ENCODE measurements at places on chromosomes 4 and X.
A peak's percentile ranks its signal among the peaks of the same experiment; 100 is the strongest.

- no peak for DNase-seq
Measured at GRCh38 chr4:70280567-70280966, 38.2 kb downstream of the CSN3 start.

GRCh38 chr4:8328456-8328855 lies 58.9 kb downstream of the HTRA3 start:
- DNase-seq = no peak

DNA sequence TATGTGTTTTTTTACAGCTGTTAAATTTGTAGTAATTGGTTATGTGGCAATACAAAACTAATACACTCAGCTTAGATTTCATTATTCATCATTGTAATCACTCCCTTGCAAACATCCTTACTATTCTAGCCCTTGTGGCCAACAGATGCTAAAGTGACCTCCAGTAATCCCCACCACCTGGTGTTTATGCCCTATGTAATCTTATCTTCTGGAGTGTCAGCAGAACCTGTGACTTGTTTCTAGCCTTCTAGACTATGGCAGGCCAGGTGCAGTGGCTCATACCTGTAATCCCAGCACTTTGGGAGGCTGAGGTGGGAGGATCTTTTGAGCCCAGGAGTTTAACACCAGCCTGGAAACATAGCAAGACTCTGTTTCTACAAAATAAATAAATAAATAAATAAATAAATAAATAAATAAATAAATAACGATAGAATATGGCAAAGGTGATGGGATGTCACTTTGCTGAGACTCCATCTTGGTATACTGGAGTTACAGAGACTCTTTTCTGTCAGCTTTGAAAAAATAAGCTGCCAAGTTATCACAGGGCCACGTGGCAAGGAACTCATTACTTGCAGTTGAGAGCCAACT lies 12.3 kb upstream of the TSR2 start:
- no peak for DNase-seq

DNA sequence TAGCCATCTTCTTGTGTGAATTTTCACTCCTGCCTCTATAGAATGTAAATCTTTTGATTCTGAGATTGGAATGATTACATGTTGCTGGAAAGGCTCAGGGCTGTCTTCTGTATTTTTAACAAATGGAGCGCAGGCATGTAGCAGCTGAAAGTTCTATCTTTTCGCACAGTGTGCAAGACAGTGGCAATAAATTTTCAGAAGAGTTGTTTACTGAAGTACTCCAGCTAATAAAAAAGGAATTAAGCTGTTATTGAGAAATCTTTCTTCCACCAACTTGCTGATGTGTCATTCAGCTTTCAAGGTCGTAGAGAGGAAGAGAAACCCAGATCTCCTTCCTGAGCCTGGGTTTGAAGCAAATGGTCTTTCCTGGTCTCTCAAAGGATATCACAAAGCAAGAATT lies 122.0 kb upstream of the PUDP start:
- no peak for DNase-seq

DNA sequence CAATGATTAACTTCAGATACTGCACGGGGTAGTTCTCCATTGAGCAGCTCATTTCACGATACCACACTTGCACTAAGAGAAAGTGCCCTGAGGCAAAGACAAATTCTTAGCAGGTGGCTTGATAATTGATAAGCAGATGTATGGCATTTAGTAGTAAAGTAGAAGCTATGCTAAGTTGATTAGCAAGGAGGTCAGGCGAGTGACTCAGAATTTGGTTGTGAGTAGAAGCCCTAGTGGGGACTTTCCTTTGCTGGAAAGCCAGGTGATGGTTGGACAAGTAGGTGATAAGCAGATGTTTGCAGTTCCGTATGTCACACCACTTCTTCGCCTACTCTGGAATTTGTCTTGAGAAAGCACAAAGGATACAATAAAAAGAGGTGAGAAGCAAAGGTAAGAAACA lies 58.7 kb downstream of the TLL1 start:
- no peak for DNase-seq

DNA sequence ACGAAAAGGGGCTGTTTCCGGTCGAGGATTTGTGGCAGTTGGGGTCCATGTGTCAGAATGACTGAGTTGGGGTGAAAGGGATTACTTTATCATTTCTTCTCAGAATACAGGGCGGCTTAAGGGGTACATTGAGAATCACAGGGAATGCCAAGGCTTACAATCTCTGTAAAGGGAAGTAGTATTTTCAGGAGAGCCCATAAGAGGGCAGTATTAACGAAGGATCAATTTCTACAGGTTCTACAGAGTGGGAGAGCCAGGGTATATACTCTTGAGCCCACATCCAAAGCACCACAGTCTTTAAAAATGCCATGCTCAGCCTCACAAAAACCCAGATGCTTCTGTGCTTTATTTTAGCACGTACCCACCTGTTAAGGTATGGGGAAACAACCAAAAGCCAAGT lies 67.7 kb upstream of the ZXDA start:
- DNase-seq = no peak

DNA sequence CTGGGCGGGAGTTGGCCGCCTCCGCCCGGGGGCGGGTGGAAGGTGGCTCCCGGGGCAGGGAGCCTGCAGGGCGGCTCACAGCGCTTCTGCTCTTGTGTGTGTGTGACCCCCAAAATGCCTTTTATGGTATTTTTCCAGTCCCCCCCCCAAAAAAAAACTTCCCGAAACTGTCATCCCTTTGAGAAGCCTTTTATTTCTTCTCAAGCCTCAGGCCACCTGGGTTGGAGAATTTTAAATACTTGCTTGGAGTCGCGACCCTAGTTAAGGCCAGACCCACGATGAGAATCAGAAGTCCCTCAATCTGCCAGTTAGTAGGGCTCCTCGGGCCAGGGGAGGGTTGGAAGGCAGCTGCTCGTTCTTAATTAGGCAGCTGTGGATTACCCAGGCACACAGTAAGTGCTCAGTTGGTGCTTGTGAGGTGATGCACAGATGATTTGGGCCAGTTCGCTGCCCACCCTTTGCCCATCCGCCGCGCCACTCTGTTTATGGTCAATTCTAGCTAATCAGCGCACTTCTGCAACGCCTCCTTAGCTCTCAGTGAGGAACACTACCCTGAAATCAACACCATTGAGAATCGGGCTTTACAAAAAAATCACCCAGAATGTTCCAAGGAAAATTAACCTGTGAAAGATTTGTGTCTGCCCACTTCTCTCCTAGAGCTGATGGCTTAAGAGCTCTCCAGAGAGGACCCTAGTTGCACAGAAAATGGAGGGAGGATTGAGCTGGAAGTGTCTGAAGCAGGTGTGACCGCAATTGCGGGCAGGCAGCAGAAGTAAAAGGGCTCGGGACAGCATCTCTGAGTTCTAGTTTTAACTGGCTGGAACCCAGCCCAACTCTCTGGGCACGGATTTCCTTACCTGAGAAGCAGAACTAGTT lies 648 bp upstream of the SCD5 start:
- DNase-seq = no peak

- no peak for DNase-seq
Measured at GRCh38 chr4:131113273-131113672, 2017.3 kb downstream of the C4orf33 start.

GRCh38 chrX:115894087-115894486 lies 276.5 kb upstream of the AGTR2 start:
- peak; percentile 14 for DNase-seq

GRCh38 chr4:27463816-27464215 lies 603.2 kb downstream of the STIM2 start:
- no peak for DNase-seq

GRCh38 chrX:56757327-56757726 lies 28.3 kb downstream of the NBDY start:
- DNase-seq = no peak

DNA sequence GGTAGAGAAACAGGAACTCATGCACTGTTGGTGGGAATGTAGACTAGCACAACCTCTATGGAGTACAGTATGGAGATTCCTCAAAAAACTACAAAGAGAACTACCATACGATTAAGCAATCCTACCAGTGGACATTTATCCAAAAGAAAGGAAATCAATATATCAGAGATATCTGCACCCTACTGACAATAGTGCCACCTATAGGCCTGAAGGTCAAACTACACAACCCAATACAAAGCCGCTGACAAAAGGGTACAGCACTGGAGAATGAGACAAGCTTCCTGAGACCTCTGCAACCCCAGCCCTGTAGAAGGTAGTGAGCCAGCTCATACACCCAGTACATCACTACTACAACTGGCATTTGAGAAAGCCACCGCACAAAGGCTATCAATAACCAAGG lies 67.1 kb downstream of the CBR4 start:
- peak; percentile 28 for DNase-seq

DNA sequence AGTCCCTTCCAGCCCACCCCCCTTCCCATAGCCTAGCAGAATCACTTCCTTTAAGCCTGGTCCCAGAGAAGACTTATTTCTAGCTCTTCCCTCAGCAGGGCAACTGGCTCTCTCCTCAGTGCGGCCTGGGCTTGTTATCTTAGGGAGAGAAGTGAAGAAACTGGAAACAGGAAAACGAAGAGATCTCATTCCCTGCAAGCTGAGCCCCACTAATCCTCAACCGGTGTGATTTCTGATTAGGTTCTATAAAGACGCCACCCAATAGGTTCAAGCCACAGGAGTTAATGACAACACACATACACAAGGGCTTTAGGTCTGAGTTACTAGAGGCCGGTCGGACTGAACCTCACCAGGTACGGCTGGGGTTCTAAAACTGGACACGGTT lies 3.2 kb downstream of the GSX2 start:
- DNase-seq = no peak

DNA sequence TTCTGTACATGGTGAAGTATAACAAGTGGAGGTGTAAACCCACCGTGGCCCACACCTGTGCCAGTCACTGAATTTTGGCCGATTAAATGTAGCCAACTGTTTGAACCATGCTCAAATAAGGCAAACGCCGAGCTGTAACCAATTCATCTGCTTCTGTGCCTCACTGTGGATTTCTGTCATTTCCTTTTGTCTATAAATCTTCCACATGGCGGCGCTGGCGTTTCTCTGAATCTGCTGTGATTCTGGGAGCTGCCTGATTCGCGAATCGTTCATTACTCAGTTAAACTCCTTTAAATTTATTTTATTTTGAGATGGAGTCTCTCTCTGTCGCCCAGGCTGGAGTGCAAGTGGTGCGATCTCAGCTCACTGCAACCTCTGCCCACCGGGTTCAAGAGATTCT lies 19.2 kb downstream of the SUPT20HL2 start:
- peak; percentile 26 for DNase-seq

DNA sequence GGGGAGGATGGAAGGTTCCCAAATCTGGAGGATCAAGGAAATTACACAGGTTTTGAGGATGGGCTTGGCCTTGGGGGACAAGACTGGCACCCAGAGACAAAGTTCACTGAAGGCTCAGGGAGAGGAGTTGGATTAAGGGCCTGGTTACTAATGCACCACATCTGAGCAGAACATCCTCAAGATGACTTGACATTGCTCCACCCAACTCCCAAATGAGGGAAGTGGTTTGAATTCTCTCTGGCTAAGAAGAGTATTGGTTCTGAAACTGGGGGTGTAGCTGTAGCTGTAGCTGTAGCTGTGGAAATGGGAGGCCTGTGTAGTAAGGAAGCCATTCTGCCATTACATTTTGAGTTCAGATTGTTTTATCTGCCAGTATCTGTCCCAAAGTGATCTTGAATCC lies 129.4 kb downstream of the RASL11B start:
- no peak for DNase-seq

- DNase-seq = no peak
Measured at GRCh38 chr4:18057821-18058533, 36.4 kb upstream of the LCORL start.

GRCh38 chrX:23901805-23902204 lies 5.9 kb downstream of the APOO start:
- DNase-seq = peak; percentile 36

Data from activated CD4-positive, alpha-beta T cell treated with anti-CD3 and anti-CD28 coated beads, Interleukin-2, Interleukin-4, amounts not matched to agents 100 ng/mL and 50 ng/mL, durations not matched to agents 16 hours and 8 hours (primary cell).